T-cell (primary cell): ENCODE measurements at places on chromosomes 3 and 15. TPM values are rescaled to one million over a fixed set of nuclear protein-coding genes. Genes with fewer than 3 reads are reported as not detected.

ADGRG7 gene
- total RNA-seq = not detected

- no peak overlapping the region for H3K27ac ChIP-seq
- H3K27me3 ChIP-seq = no peaks in the 10 kb centered on the region
- DNase-seq = no peak
- H3K4me3 ChIP-seq = no peak overlapping the region
- no peaks in the 10 kb centered on the region for H3K36me3 ChIP-seq
Observed at GRCh38 chr3:114823061-114823460, 324.0 kb downstream of the ZBTB20 start.

DNA sequence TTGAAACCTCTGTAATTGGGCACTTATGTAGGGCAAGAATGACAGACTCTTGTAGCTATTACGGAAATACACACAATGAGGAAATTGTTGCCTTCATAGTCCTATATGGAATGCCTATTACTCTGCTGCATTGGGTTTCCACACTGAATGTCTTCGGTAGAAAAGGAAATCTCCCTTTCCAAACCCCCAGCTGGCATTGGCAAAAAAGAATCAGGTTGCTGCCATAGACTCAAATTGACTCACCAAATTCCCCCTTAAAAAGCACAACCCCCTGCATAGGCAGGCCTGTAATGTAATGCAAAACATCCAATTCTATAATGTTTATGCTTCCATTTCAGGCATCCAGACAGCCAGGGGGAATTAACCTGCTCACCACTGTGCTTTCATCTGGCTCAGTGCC lies 44.8 kb upstream of the NTRK3 start:
- H3K27me3 ChIP-seq = no peaks in the 10 kb centered on the region
- no peaks in the 10 kb centered on the region for H3K4me1 ChIP-seq
- no peak overlapping the region for H3K4me3 ChIP-seq

DNA sequence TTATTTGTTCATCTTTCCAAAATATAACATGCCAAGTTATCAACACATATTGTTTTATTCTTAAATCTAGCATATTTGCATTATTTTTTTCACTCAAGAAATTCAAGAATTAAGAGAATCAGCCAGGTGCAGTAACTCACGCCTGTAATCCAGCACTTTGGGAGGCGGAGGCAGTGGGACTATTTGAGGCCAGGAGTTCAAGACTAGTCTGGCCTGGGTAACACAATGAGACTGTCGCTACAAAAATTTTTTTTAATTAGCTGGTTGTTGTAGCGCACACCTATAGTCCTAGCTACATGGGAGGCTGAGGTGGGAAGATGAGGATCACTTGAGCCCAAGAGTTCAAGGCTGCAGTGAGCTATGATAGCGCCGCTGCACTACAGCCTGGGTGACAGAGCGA lies 10.5 kb downstream of the DCUN1D1 start:
- no peak overlapping the region for H3K4me3 ChIP-seq
- peaks cover 5% of the 10 kb centered on the region for H3K4me1 ChIP-seq
- H3K27me3 ChIP-seq = no peaks in the 10 kb centered on the region
- H3K36me3 ChIP-seq = peaks cover 2% of the 10 kb centered on the region
- no peak for DNase-seq
- H3K27ac ChIP-seq = no peak overlapping the region

GRCh38 chr15:90893175-90894090 lies 9.1 kb downstream of the FES start:
- H3K4me3 ChIP-seq = no peak overlapping the region
- H3K27me3 ChIP-seq = peaks cover 20% of the 10 kb centered on the region
- no peaks in the 10 kb centered on the region for H3K36me3 ChIP-seq
- H3K27ac ChIP-seq = no peak overlapping the region
- peaks cover 20% of the 10 kb centered on the region for H3K4me1 ChIP-seq
- DNase-seq = no peak

DNA sequence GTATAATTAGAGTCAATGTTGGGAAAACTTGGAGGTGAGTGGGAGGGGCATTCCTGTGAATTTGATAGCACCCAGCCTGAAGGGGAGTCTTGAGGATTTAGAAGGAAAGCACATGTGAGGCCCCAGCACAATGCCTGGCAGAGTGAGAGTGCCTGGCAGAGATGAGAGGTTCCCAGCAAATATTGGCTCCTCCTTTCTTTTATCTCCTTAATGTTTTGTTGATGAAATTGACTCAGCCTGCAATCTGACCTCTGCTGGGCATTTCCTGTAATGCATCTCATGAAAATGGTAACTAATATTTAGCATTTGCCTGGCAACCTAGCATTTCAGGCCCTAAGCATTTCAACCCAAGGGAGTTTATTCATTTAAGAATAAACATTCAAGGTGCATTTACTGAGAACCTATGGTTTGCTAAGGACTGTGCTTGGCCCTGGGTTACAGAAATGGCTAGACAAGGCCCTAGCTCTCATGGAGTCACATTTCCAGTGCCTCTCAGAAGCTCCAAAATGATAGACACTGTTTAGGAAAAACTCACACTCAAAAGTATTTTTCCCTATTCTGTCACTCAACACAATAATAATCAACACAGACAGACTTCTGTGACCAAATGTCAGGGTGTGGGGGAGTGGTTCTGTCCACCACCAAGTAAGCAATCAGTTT lies 19.0 kb downstream of the PDHB start:
- peak; percentile 25 for DNase-seq
- H3K27me3 ChIP-seq = no peaks in the 10 kb centered on the region
- H3K27ac ChIP-seq = no peak overlapping the region
- no peaks in the 10 kb centered on the region for H3K4me1 ChIP-seq
- H3K4me3 ChIP-seq = no peak overlapping the region
- peaks cover 4% of the 10 kb centered on the region for H3K36me3 ChIP-seq

DNA sequence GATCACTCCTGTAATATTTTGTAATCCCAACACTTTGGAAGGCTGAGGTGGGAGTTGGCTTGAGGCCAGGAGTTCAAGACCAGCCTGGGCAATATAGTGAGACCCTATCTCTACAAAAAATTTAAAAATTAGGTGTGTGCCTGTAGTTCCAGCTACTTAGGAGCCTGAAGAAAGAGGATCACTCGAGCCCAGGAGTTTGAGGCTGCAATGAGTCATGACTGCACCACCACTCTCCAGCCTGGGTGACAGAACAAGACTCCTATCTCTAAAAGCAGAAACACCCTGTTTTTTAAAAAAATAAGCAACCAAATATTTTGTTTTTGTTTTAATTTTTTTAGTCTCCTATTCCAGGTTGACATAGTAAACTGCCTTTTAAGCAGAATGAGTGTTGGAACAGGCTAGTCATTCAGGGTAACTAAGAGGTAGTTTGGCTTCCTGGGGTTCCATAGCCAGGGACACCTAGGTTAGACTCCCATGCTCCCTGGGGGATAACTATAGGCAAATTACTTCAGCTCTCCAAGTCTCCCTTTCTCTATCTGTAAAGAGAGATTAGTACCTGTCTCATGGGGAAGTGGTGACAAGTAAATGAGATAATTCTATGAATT lies 114.6 kb upstream of the C15orf61 start:
- H3K4me1 ChIP-seq = no peaks in the 10 kb centered on the region
- H3K27ac ChIP-seq = no peak overlapping the region
- no peaks in the 10 kb centered on the region for H3K27me3 ChIP-seq
- H3K4me3 ChIP-seq = no peak overlapping the region
- DNase-seq = no peak

- no peaks in the 10 kb centered on the region for H3K36me3 ChIP-seq
- DNase-seq = no peak
- no peak overlapping the region for H3K4me3 ChIP-seq
- H3K27ac ChIP-seq = no peak overlapping the region
- no peaks in the 10 kb centered on the region for H3K27me3 ChIP-seq
Observed at GRCh38 chr15:90860450-90860849, 7.9 kb upstream of the FURIN start.

- H3K27ac ChIP-seq = no peak overlapping the region
- no peak overlapping the region for H3K4me3 ChIP-seq
- no peaks in the 10 kb centered on the region for H3K36me3 ChIP-seq
- H3K27me3 ChIP-seq = peaks cover 2% of the 10 kb centered on the region
- DNase-seq = no peak
- H3K4me1 ChIP-seq = no peaks in the 10 kb centered on the region
Observed at GRCh38 chr3:135929670-135930069, 35.9 kb upstream of the PPP2R3A start.

MINAR1 gene
- 0.30 TPM for total RNA-seq

- H3K27me3 ChIP-seq = peaks cover 10% of the 10 kb centered on the region
- no peaks in the 10 kb centered on the region for H3K4me1 ChIP-seq
- DNase-seq = no peak
Observed at GRCh38 chr3:170632780-170633179, 46.9 kb upstream of the SLC7A14 start.

ITGA11 gene
- total RNA-seq = 0.95 TPM

ERC2 gene
- total RNA-seq = not detected

FSTL1 gene
- total RNA-seq = 1.8 TPM

- H3K4me1 ChIP-seq = peaks cover 2% of the 10 kb centered on the region
- no peak overlapping the region for H3K4me3 ChIP-seq
- no peaks in the 10 kb centered on the region for H3K27me3 ChIP-seq
- no peaks in the 10 kb centered on the region for H3K36me3 ChIP-seq
- no peak overlapping the region for H3K27ac ChIP-seq
Observed at GRCh38 chr3:18872466-18872865, 275.8 kb upstream of the KCNH8 start.

GRCh38 chr3:157059661-157060060 lies 100.3 kb downstream of the CCNL1 start:
- no peak overlapping the region for H3K4me3 ChIP-seq
- no peaks in the 10 kb centered on the region for H3K4me1 ChIP-seq
- H3K27me3 ChIP-seq = peaks cover 4% of the 10 kb centered on the region
- no peak for DNase-seq

DNA sequence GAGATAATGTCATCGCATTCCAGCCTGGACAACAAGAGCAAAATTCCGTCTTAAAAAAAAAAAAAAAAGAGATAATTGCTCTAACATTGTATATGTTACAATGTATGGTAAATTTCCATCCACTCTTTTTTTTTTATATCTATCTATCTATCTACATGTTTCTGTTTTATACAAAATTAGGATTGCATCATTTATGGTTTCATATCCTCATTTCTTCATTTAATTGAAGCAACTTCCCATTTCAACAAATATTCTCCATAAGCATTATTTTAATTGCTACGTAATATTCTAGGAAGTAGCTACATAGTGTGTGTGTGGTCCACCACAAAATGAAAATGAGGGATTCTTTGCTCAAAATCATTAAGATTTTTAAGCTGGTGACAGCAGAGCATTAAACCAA lies 18.4 kb downstream of the RBP1 start:
- no peaks in the 10 kb centered on the region for H3K4me1 ChIP-seq
- H3K27me3 ChIP-seq = no peaks in the 10 kb centered on the region
- no peaks in the 10 kb centered on the region for H3K36me3 ChIP-seq
- H3K4me3 ChIP-seq = no peak overlapping the region
- H3K27ac ChIP-seq = no peak overlapping the region
- no peak for DNase-seq

DNA sequence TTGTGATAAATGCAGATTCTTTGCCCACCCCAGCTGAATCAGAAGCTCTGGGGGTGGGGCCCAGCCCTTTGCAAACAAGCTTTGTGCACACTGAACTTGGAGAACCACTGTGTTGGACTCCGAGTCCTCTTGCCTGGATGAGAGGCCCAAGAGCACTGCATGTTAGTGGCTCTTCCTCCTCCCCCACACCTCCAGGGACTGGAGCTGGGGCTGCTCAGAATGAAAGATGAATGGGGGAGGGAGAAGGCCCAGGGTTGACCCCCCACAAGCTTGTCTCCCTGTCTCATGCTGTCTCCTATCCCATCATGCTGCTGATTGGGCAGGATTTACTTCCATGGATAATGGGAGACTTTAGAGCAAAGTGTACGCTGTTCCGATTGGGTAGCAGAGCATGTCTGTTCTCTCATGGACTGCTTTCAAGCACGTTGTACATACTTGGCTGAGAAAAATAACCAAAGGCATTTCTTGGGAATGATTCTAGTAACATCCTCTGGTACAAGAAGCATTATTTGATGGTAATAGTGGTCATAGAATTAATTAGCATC lies 99.6 kb downstream of the PGPEP1L start:
- H3K4me3 ChIP-seq = no peak overlapping the region
- no peak overlapping the region for H3K27ac ChIP-seq
- no peaks in the 10 kb centered on the region for H3K27me3 ChIP-seq
- DNase-seq = no peak

- no peak overlapping the region for H3K4me3 ChIP-seq
- H3K36me3 ChIP-seq = peaks cover 7% of the 10 kb centered on the region
- H3K27me3 ChIP-seq = no peaks in the 10 kb centered on the region
Observed at GRCh38 chr3:101865751-101866509, 16.6 kb downstream of the NFKBIZ start.

- no peaks in the 10 kb centered on the region for H3K27me3 ChIP-seq
- DNase-seq = no peak
- H3K4me3 ChIP-seq = no peak overlapping the region
- H3K4me1 ChIP-seq = peaks cover 2% of the 10 kb centered on the region
- peaks cover 11% of the 10 kb centered on the region for H3K36me3 ChIP-seq
- H3K27ac ChIP-seq = no peak overlapping the region
Observed at GRCh38 chr3:190620886-190621608, 107.2 kb downstream of the IL1RAP start.

AHSG gene
- 1.9 TPM for total RNA-seq

DNA sequence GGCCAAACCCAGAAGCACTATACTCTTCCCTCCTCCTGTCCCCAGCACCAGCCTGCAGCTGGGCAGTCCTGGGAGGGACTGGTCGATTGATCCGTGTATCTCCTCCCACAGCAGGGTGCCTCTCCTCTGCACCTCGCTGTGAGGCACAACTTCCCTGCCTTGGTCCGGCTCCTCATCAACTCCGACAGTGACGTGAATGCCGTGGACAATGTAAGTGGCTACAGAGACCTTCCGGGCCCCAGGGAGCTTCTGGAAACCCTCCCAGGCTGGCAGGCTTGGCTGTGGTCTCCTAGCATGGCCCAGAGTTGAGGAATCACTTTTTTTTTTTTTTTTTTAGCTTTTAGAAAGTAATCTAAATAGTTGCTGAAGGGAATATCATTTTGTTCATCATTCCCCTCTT lies 30.7 kb downstream of the ANKDD1A start:
- no peaks in the 10 kb centered on the region for H3K4me1 ChIP-seq
- no peak for DNase-seq
- no peak overlapping the region for H3K4me3 ChIP-seq

GRCh38 chr3:5754602-5755001 lies 567.1 kb downstream of the EDEM1 start:
- H3K4me3 ChIP-seq = no peak overlapping the region
- no peak for DNase-seq
- H3K27ac ChIP-seq = no peak overlapping the region
